Endothelial cell (in vitro differentiated cells): ENCODE measurements at places on chromosomes 4 and X.

- no peak for DNase-seq
Measured at GRCh38 chr4:139015948-139016471, 429 bp downstream of the NOCT start.

DNA sequence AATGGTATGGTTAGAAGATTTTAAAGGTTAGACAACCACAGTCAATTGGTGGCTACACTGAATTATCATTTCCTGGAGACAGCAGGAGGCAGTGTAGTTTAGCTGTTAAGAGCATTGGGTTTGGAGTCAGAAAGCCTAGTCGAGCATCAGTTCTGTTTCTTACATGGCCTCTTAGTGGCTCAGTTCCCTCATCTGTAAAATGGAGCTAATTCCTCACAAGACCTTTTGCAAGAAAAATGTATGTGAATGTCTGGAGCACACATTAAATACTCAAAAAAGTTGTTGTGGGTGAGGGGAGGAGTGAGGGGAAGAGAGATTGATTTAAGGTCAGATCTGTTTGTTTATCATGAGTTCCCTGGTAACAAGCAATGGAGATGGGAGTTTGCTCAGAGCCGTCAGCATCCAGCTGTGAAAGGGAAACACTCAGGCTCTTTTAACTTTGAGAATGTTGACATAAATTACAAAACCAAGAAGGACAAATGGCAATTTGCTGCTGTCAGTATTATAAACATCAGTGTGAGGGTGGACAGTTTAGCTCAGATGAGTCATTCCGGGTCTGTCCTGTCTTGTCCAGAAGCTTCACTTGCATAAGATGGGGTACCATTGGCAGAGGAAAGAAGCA lies 98.2 kb upstream of the PGRMC2 start:
- no peak for DNase-seq

GRCh38 chr4:108060164-108060563 lies 70.5 kb downstream of the HADH start:
- peak; percentile 14 for DNase-seq

- no peak for DNase-seq
Measured at GRCh38 chr4:48360285-48361011, 19.1 kb downstream of the SLAIN2 start.

GRCh38 chr4:91838181-91838861 lies 465.4 kb upstream of the GRID2 start:
- DNase-seq = no peak
